Mammary microvascular endothelial cell (primary cell): ENCODE measurements at places on chromosomes 13 and 19. TPM values are rescaled to one million over a fixed set of nuclear protein-coding genes. Genes with fewer than 3 reads are reported as not detected.

The ATP8B3 gene
- 0.93 and 2.3 TPM in 2 replicates for total RNA-seq

The KLK14 gene
- total RNA-seq = not detected in 2 replicates

The CD22 gene
- total RNA-seq = 0.15 and 1.1 TPM in 2 replicates

The DLL3 gene
- 0.53 and 1.0 TPM in 2 replicates for total RNA-seq

The BRME1 gene
- total RNA-seq = 0.13 and 0.79 TPM in 2 replicates

The VMAC gene
- 2.8 and 3.0 TPM in 2 replicates for total RNA-seq
